Vagina (tissue), 2 donors: ENCODE measurements at places on chromosomes 3 and 15.

DNA sequence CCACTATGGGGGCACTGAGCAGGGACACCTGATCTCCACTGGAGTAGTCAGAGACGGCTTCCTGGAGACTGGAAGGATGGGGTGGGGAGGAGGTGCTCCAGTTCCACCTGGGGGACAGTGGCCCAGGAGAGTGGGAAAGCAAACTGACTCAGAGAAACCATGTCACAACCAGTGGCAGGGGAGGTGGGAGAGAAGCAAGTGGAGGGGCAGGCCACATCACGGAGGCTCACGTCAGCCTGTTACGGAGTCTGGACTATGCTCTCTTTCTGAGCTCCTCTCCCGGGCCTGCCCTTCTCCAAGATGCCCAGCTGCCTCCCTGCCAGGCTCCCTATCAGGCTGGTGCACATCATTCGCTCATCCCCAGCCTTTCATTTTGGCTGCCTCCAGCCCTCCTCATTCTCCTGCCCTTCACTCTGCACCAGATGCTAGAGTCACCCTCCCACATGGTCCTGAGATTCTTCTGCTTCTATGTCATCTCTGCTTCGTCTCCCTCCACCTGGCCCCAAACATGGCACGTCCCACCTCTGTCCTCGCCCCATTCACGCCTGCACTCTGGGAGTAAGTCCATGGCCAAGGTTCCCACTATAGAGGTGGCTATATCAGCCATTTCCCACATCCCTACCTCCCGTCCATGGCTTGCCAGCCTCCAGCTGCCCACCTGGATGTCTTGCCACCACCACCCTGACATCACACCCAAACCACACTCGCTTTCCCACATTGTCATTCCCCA lies 100.3 kb downstream of the ADCY5 start:
- H3K4me3 ChIP-seq = no peak overlapping the region
- H3K36me3 ChIP-seq = no peaks in the 10 kb centered on the region
- H3K27ac ChIP-seq = no peak overlapping the region
- DNase-seq = no peak

DNA sequence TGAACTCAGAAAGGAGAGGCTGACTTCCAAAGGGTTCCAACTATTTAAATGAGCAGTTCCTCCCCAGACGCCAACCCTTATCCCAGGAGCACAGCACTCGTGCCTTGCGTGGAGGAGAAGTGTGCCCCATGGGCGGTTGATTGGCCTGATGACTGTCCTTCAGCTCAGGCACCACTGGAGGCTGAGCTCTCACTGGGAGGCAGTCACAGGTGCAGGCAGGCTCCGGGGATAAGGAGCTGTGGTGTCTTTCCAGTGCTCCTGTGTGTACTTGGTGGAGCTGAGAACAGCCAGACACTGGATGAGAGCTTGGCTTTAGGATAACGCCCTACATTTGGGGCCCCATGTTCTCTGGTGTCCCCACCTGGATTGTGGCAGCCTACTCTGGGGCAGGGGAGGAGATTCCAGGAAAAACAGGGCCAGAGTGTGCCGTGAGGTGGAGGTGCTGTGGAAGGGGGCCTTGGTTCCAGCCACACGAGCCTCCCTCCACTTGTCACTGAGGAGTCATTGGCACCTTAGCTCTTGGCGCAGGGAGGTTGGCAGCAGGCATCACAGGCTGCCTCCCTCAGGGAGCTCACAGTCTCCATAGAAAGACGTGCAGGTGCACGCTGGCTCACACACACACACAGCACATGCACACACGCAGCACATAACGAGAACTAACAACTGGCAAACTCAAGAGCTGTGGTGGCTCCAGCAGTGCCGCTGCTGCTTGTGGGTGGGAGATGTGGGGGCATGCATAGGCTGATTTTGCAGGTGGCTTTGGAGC lies 22.7 kb upstream of the EPHB3 start:
- H3K27me3 ChIP-seq = no peaks in the 10 kb centered on the region
- no peak overlapping the region for H3K4me3 ChIP-seq
- H3K36me3 ChIP-seq = no peaks in the 10 kb centered on the region
- H3K4me1 ChIP-seq = peaks cover 3% of the 10 kb centered on the region
- no peak overlapping the region for H3K27ac ChIP-seq

- no peak overlapping the region for H3K4me3 ChIP-seq
- H3K27me3 ChIP-seq = no peaks in the 10 kb centered on the region
- H3K4me1 ChIP-seq = peaks cover 5% of the 10 kb centered on the region
- no peak for DNase-seq
- no peaks in the 10 kb centered on the region for H3K36me3 ChIP-seq
These were observed 220.5 kb downstream of the FAM43A start for GRCh38 chr3:194906229-194906629.

GRCh38 chr3:9595877-9596276 lies 42.3 kb upstream of the LHFPL4 start:
- H3K4me3 ChIP-seq = no peak overlapping the region
- H3K36me3 ChIP-seq = no peaks in the 10 kb centered on the region
- no peak overlapping the region for H3K27ac ChIP-seq
- no peaks in the 10 kb centered on the region for H3K27me3 ChIP-seq

- H3K4me1 ChIP-seq = no peaks in the 10 kb centered on the region
- no peak overlapping the region for H3K27ac ChIP-seq
- no peak overlapping the region for H3K4me3 ChIP-seq
- no peaks in the 10 kb centered on the region for H3K27me3 ChIP-seq
These were observed 73.1 kb upstream of the FEZF2 start for GRCh38 chr3:62446337-62446940.

DNA sequence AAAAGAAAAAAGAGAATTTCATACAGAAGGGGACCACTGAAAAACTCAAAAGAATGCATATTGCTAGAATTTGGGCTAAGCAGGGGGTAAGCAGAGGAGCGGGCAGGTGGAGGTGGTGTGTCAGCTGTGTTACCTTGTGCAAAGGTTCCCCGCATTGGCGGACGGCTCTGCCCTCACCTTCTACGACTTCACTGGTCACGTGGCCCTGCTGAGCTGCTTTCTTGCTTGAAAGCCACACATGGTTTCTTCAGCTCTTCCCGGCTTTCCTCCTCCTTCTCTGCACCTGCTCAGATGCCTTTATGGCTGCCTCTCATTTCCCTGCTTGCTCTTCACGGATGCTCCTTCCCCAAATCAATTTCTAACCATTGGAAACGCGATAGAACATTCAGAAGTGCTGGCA lies 30.5 kb downstream of the FAH start:
- DNase-seq = no peak
- H3K27ac ChIP-seq = no peak overlapping the region
- H3K27me3 ChIP-seq = no peaks in the 10 kb centered on the region
- peaks cover 4% of the 10 kb centered on the region for H3K4me1 ChIP-seq

DNA sequence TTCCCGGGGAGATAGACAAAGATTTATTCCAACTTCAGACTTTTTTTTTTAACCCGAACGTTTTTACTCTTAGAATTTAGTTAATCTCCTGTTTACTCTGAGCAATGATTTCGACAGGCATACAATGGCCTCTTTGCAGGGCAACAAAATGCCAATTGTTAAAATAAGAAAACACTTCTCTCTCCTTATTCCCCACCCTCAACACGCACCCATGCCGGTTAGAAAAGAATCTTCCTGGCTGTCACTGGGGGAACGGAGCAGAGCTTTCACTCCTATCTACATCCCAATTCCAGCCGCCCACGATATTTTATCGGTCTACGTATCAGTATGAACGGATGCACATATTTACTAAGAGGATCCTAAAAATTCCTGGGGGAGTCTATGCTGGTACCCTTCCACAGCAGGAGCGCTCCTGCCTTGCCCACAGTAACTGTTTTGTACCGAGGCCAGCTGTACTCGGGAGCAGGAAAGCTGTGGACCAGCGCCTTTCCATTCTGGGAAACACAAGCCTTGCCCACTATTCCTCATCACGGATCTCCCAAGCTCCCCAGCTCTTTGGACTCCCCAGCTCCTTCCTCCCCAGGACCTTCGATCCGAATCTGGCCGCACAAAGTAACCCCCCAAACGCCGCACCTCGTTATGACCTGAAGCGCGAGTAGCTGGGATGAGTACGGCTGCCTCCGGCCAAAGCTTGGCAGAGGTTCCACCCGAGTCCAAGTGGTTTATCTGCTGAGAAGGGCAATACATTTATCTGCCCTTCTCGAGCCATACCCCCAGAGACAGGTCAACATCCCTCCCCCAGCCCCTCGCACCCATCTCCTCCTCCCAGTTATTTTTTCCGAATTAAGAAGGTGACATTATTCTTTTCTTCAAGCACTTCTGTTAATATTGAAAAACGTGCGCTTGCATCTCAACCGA lies 2.2 kb upstream of the FOXB1 start:
- H3K36me3 ChIP-seq = no peaks in the 10 kb centered on the region
- H3K4me3 ChIP-seq = no peak overlapping the region
- H3K27ac ChIP-seq = no peak overlapping the region
- no peak for DNase-seq
- peaks cover 41% of the 10 kb centered on the region for H3K4me1 ChIP-seq

DNA sequence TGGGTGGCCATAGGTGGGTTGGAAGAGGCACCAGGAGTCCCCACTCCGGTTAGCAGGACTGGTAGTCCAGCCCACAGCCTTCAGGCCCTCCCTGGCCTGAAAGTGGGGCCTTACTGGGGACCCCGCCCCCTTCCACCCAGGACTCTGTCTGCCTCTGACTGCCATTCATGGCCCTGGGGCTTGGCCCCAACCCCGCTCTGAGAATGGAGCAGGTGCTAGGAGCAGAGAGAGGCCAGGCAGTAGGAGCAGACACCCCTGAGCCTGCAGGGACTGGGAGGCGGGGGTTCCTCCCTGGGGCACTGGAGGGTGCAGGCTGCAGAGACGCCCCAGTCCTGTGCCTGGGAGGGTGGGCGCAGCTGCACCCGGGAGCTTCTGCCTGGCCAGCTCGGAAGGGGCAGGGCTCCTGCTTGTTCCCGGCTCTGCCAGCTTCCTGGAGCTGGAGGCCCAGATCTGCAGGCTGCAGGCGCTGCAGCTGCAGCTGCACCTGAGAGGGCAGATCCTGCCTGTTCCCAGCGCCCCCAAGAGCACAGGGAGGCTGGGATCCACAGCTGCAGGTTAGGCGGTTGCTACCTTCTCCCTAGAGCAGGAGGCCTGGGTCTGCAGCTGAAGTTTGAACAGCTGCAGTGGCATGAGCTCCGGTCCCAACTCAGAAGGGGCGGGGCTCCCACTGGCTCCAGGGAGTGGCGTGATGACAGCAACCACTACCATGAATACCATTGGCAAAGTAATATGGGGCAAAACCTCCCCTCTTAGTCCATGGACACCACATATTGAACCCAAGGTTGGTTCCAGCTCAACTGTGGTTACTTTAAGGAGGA lies 194.7 kb downstream of the SQOR start:
- H3K36me3 ChIP-seq = no peaks in the 10 kb centered on the region
- no peak overlapping the region for H3K27ac ChIP-seq
- no peak for DNase-seq
- H3K4me3 ChIP-seq = no peak overlapping the region
- no peaks in the 10 kb centered on the region for H3K4me1 ChIP-seq

DNA sequence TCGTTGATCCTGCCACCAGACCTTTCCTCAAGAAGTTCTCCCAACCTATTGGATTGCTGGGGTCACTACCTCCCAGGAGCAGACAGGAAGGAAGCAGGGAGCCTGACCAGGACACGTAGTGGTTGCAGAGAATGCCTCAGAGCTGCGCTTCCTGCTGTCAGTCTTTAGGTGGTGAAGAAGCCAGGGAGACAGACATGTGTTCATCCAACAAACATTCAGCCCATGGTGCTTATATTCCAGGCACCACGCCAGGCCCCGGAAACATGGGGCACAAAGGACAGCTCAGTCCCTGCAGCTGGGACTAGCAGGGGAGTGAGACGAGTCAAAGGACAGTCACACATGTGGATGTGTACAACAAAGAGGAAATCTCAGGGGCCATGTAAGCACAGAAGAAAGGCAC lies 26.0 kb upstream of the CORO2B start:
- no peak for DNase-seq
- no peaks in the 10 kb centered on the region for H3K4me1 ChIP-seq
- H3K27me3 ChIP-seq = no peaks in the 10 kb centered on the region
- H3K27ac ChIP-seq = no peak overlapping the region
- H3K36me3 ChIP-seq = no peaks in the 10 kb centered on the region

DNA sequence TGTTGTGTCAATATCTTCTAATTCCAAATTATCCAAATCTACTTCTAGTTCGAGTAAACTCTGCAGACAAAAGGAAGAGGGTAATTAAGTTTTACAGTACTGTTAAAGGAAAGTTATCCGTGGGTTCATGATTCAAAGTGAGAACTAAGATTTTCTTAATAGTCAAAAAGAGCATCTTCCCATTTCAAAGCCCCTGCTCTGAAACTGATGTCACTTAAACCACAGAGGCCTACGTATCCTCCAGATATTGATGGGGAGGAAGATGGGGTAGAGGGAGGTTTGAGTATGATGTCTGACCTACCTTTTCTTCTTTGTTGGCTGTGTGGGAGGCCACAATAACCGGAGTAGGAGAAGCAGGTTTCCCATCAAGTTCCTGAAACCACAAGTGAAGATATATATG lies 14.1 kb downstream of the MRPS22 start:
- H3K27me3 ChIP-seq = no peaks in the 10 kb centered on the region
- no peak overlapping the region for H3K27ac ChIP-seq
- H3K4me1 ChIP-seq = peaks cover 16% of the 10 kb centered on the region
- peaks cover 89% of the 10 kb centered on the region for H3K36me3 ChIP-seq
- no peak overlapping the region for H3K4me3 ChIP-seq
- no peak for DNase-seq

GRCh38 chr3:43345877-43346276 lies 59.5 kb downstream of the SNRK start:
- H3K4me1 ChIP-seq = no peaks in the 10 kb centered on the region
- H3K27ac ChIP-seq = no peak overlapping the region
- DNase-seq = no peak
- H3K27me3 ChIP-seq = no peaks in the 10 kb centered on the region

DNA sequence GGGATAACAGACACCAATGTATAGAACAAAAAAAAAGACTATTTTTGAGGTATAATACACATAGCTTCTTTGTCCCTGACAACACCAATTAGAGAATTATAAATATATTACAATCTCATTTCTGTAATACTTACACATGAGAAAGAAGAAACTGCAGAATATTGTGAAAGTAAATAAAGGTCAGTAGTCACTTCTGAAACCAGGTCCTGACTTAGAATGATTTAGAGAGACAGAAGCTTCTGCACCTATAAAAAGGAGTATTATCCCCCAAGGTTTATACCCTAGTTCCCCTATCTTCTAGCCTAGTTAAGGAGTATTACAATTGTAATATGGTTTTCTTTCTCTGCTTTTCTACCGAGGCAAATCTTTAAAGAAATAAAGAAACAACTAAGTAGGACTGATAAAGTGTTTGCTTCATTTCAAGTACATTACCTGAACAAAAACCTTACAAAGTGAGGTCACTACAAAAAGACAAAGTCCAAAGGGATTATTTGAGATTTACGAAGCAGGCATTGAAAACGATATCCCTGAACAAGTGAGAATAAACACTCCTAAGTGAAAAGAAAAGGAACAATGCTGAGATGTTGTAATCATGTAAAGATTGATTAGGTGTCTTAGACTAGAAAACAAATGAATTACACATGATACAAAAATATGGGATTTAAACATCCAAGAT lies 103.0 kb downstream of the GBE1 start:
- no peak for DNase-seq
- no peaks in the 10 kb centered on the region for H3K4me1 ChIP-seq
- no peak overlapping the region for H3K4me3 ChIP-seq
- no peak overlapping the region for H3K27ac ChIP-seq
- H3K27me3 ChIP-seq = no peaks in the 10 kb centered on the region

- H3K27me3 ChIP-seq = no peaks in the 10 kb centered on the region
- no peaks in the 10 kb centered on the region for H3K4me1 ChIP-seq
- H3K36me3 ChIP-seq = no peaks in the 10 kb centered on the region
- no peak overlapping the region for H3K4me3 ChIP-seq
- no peak overlapping the region for H3K27ac ChIP-seq
These were observed 221.8 kb downstream of the FEZF2 start for GRCh38 chr3:62151591-62151990.
